ENCODE measurements at places on chromosomes 3 and 15. TPM values are rescaled to one million over a fixed set of nuclear protein-coding genes. Genes with fewer than 3 reads are reported as not detected.

Gene MOBP
- total RNA-seq, result 0.44 TPM

Gene CCDC13
- 1.2 TPM for total RNA-seq

Gene GOLGA8K
- 3.8 TPM for total RNA-seq

Gene ETFA
- total RNA-seq, result 116 TPM

Gene CCR8
- total RNA-seq, result not detected

DNA sequence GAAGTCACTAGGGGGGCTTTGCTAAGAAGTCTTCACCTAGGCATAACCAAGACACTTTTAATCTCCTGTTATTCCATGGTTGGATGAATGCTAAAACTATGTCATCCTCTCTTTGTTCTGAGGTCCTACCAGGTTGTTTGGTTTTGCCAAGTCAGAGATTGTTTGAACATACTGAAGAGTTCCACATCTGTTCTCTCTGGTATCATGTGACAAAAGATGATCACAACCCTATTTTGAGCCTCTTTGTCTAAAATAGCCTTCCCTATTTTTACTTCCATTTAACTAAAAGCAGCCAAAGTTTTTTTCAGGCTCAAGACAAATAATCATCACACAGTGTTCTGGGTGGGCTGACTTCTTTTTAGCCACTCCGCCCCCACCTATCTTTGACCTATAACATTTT, 218.4 kb upstream of the LMCD1 start:
- DNase-seq, result no peak

GRCh38 chr3:50173685-50174516, 17.5 kb upstream of the GNAT1 start:
- DNase-seq, result no peak

- DNase-seq, result no peak
Observed at GRCh38 chr15:27059610-27060202, 88.7 kb downstream of the GABRG3 start.

DNA sequence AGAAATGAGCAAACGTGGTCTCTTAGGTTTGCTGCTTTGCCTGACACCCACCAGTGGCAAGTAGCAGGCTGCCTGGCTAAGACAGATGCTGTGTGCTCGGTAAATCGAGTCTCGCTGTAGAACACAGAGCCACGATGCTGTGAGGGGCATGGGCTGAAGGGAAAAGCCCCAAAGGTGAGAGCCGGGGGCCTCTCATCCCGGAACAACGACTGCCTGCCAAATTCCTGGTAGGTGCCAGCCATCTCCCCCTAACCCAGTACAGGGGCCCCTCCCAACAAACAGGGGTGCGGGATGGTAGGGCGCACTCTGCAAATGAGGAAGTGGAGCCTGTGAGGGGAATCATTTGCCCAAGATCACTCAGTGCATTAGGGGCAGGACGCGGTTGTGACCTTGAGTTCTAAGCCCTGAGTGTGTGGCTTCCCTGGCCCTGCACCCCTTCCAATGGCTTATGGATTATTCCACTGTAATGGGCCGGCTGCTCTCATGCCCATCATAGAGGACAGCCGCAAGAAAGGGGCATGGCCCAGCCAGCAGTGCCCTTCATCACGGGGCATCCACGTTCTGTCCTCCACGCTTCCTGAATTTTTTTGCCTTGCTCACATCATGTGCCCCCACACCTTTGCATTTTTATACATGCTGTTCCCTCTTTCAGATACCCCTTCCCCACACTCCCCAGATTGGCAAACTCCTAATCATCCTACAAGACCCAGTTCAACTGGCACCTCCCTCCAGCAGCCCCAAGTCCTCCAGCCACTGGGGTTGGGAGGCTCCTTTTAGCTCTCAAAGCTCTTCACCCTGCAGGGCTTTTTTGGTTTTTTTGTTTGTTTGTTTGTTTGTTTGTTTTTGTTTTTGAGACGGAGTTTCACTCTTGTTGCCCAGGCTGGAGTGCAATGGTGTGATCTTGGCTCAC, 125.4 kb downstream of the NUP210 start:
- no peak for DNase-seq

DNA sequence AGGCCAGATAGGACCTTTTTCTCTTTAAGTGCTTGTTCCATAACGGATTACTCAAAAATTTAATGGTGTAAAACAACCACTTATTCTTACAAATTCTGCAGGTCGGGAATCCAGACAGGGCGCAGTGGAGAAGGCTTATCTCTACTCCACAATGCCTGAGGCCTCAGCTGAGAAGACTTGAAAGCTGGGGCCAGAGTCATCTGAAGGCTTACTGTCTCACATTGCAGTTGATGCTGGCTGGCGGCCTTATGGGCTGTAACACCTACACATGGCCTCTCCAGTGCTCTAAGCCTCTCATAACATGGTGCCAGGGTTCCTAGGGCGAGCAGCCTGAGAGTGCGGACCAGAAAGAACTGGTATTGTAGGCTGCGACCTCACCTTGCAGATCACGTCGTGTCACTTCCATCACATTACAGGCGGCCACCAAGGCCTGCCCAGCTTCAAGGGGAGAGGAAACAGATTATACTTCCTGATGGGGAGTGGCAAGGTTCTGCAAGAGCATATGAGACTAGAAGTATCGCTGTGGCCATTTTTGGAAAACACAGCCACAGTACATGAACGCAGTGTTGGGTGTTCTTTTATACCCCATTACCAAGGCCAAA, 32.4 kb downstream of the CMTM7 start:
- no peak for DNase-seq

DNA sequence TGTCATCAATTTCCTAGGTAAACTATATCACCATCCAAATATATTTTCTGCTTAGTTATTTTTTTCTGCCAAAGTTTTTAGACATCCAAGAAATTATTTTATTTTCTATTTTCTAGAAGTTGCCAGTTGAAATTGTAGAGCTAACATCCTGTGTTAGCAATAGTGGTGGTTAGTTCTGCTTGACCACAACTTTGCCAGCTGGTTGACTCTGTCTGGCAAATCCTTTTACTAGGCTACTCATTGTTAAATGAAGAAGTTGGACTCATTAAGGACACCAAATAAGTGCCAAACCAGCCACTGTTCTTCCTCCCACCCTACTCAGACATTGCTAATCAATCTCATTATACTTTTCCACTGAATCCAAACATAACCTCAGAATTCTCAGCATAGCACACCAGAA, 15.4 kb upstream of the CRBN start:
- DNase-seq, result no peak

- no peak for DNase-seq
Observed at GRCh38 chr3:171326717-171327440, 133.3 kb downstream of the TNIK start.

DNA sequence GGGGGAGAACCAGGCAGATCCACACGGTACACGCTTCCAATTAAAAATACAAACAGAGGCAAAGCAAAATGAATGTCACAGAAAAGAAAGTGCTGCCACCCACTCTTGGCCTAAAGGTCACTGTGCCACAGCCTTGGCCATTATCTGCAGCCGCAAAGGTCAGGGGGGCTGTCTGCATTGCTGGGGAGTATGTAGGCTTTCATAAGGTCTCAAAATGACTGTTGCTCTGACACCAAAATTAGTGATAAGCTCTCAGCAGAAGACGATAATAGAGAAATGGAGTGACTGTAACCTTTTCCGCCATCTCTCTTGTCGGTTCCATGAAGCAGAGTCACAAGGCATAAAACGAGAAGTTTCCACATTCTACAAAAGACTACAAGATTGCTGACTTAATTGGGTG, 374.2 kb upstream of the ICE2 start:
- DNase-seq, result no peak

DNA sequence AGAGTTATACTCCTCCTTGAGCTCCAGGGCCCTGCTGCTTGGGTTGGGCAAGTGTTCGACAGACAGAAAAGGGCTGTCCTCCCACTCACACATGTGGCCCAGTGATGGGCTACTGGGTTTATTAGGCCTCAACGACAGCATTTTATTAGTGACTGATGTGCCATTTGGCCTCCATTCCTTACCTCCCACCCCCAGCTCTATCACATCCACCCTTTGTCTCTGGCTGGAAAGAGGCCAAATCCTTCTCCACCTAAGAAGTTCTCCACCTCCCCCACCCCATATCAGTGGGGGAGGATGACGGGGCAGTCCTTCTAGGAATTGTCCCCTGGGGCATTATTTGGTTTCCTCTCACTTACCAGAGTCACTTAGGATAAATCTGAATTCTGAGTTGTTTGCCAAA, 57.1 kb upstream of the WNT5A start:
- DNase-seq, result no peak

DNA sequence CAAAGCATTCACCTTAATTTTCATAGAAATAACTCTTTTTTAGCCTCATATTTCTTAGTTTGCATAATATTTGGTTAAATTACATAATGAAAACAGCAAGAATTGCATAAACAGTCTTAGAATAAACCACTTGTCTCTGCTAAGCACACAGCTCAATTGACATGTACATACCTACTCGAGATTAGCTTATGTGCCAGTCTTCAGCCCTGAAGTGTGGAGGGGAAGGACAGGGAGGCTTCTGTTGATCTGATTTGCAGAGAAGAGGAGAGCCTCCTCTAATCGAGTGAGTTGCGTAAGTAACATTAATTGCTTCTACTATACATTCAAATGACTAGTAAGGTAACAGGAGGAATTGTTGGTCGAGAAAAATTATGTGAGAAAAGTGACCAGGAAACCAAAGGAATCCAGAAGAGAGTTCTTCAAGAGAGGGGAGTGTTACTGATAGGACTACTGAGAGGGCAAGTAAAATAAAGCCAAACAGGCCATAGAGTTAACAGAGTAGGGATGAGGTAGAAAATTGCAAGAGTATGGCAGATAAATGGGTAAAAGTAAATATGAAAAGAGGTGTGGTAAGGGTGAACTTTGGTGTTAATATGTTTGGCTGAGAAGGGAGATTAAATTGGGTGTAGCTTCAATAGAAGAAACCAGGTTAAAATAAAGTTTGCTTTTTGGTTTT, 7.1 kb upstream of the GOLIM4 start:
- no peak for DNase-seq

- no peak for DNase-seq
Observed at GRCh38 chr3:183210862-183211341, 42.2 kb upstream of the B3GNT5 start.

DNA sequence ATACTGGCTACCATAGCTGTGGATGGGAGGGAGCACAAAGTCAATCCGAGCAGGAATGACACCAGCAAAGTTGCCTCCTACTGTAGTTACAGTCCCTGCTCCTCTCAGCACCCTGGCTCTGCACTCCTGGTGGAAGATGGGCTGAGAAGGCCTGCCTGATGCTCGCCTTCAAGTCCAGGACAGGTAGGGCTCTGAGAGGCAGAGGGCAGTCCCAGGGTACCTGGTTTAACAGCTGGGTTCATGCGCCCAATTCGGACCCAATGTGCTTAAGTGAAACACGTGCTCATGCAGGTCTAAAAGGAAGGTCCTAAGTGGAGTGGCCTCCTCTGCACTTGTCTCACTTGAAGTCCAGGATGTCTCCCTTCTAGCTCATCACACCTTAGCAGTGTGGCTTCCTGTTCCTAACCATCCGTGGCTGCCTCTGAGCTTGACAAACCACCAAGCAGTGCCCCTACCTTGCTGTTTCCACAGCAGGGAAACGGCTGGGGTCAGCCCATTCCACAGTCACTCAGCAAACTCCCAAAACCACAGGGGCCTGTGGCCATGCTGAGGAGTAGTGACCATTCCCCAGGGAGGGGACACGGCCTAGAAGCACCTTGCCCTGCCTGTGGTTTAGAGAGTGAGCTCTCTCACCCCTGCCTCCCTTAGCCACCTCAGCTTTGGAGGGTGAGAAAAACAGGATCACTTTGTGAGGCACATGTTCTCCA, 3.9 kb upstream of the MUSTN1 start:
- DNase-seq, result no peak

GRCh38 chr15:69422336-69422895, 8.3 kb downstream of the KIF23 start:
- no peak for DNase-seq

DNA sequence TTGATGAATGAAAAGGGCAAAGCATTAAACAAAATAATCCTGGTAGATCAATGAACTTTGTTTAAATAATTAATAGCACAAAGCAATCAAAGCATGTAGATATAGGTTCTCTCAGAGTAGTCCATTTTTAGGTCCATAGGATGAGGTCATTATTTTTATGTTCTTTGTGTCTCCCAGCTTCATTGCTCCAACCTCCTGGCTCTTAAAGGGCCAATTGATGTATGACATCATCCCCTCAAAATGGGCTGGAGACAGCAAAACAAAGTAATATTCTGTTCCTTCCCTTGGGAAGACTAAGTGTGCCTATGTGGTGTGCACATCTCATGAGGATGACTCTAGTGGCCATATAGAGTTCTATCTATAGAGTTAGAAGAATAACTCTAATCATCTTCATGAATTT, 49.5 kb downstream of the HMG20A start:
- no peak for DNase-seq

DNA sequence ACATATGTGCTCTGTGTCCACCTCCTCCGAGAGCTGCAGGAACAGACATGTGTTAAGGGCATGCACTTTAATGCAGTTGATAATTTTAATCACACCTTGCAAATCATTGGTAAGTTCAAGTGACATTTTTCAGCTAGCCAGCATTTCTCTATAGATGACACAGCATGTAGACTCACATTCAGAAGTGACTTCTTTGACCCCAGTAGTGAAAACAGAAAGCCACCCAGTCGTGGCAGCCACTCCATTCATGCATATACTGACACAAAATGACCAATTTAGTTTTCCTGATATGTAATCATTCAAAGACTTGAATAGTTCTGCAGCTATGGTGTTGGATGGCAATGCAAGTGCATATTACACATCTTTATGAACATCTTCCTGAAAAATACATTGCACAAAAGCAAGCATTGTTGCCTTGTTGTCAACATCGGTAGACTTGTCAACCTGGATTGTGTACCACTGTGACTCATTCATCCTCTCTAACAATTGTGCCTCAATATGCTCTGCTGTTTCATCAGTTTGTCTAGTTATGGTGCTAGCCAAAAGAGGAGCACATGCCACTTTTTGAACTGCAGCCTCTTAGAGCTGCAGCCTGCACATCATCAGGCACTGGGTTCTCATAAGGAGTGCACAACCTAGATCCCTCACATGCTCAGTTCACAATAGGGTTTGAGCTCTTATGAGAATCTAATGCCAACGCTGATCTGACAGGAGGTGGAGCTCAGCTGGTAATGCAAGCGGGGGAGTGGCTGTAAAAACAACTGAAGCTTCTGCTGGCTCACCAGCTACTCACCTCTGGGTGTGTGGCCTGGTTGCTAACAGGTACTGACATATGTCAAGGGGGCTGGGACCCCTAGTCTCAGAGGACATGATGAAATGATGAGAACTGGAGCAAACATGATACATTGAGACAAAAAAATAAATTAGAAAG, 622.0 kb downstream of the PYDC2 start:
- DNase-seq, result no peak

GRCh38 chr3:106231086-106231485, 362.3 kb upstream of the CBLB start:
- no peak for DNase-seq

DNA sequence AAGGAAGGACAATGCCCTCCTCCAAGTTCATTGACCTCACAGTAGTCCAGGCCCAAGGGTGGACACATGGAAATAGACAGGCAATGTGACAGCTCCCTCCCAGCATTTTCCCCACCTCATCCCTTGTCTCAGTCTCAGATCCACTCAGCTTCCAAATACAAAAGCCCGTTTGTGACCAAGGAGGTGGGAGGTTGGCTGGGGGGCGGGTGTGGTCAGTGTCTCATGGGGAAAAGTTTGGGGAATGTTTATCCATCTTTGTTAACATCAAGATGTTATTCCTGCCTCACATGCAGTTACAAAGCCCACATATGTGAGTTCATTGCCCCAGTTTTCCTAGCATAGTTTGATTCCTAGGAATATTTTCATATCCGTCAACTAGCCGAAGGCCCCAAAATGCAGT, 338.5 kb upstream of the PPP2R3A start:
- DNase-seq, result no peak

GRCh38 chr15:27238707-27239423, 267.9 kb downstream of the GABRG3 start:
- no peak for DNase-seq

Measured in endothelial cell of umbilical vein (primary cell).